Panc1 (cell line): ENCODE measurements at places on chromosomes 16 and 17. TPM values are rescaled to one million over a fixed set of nuclear protein-coding genes. Genes with fewer than 3 reads are reported as not detected.

DNA sequence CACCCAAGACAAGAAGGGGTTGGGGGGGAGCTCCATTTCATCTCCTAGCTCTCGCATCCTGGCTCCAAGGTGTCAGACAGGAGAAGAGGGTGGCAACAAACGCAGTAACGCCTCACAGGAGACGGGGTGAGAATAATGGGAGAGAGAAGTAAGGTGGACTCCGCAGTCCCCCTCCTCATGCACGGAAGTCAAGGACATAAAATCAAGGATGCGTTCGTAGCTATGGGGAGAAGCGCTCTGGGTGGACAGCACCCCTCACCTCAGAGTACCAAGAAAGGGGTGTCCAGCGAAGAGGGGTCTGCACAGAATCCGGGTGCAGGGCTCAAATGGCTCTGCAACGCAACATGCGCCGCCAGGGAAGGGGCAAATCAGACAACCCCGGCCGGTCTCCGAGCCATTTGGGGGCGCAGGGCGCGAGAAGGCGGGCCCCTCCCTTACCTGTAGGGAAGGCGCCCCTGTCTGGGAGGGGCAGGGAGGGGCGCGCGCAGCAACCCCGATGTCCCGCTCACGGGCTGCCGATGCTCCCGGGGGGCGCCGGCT lies 555 bp downstream of the HDAC5 start:
- no peak for DNase-seq

- no peak for DNase-seq
These were observed 91.4 kb downstream of the SYCE1L start for GRCh38 chr16:77290451-77291115.

- no peak for DNase-seq
These were observed 21.4 kb upstream of the JPH3 start for GRCh38 chr16:87580855-87581261.

DNA sequence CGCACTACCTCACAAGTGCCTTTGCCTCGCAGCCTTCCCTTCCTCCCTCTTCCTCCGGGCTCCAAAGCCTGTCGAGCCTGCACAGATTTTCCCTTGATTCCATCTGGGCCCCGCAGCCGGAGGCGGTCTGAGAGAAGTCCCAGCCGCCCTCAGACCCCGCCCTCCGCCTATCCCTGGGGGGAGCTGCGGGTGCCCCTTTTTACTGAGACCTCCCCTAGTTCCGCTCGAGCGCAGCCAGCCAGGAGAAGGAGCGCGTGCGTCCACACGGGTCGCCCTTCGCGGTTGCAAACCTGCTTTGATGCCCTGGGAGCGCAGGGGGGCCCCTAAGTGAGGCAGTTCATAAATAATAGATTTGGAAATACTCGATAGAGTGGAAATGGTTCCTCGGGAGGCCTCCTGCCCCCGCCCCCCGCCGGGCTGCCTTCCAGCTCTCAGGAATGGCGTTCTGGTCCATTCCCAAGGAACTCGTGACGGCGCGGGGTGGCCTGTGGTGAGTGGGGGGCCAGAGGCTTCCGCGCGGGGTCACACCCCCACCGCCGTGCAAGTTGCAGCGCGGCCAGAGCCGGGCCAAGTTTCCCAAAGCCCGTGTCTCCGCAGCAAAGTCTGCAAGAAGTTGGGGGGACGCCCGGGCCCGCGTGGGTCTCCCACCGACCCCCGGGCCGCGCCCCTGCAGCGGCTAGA lies 610 bp downstream of the C16orf74 start:
- DNase-seq = no peak

DNA sequence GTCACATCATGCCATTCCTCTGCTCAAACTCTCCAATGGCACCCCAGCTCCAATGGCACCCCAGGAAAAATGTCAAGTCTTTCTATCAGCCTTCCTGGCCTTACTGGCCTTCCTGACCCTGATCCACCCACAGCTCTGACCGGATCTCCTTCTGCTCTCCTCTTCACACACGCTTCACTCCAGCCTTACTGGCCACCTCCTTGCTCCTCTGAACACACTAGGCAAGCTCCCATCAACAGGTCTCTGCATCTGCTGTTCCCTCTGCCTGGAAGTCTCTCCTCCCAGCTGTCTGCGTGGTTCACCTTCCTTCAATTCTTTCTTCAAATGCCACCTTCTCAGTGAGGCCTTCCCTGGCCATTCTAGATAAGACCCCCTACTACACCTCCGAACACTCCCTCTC lies 43.4 kb downstream of the MYO1D start:
- no peak for DNase-seq

DNA sequence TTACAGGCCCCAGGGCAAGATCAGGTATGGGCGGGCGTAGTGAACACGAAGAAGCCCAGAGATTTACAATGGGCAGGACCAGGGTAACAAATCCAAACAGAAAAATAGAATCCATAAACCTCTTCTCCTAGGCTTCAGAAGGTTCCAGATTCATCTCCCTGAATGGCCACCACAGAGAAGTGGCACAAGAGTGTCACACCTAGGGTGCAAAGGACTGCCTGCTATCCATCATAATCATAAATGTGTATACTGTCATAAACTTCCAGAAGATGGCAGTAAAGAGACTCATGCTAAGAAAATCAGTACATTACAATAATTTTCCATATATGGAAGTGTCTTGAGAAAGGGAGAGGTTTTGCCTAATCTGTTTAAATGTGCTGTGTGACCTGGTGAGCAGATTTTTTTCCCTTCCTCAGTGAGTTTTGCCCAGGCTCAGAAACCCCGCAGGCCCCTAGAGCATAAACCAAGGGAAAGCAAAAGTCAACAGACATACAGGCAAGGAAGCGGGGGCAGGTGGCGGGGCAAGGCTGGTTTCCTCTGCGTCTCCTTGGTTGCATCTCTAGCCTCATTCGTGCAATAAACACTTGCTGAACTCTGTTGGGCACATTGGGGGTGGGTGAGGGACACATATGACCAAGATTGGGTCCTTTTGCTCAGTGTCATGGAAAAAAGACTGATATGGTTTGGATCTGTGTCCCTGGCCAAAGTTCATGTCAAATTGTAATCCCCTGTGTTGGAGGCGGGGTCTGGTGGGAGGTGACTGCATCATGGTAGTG lies 92.0 kb upstream of the CDH5 start:
- DNase-seq = no peak

DNA sequence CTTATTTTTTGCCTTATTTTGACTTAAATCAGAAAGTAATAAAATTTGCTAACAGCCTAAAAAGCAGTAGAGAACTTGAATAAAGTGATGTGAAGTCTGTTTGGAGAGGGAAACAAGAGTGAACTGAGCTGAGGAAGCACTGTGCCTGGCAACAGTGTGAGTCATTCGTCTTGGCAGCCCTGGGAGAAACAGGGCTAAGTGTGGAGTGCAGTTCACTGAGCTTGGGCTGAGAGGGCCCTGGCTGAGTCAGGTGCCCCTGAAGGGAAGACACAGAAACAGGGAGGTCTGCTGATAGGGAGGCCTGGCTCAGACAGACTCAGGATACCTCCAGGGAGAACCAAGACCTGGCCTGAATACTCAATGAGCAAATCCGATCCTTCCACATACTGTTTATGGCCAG lies 132.1 kb downstream of the HS3ST4 start:
- DNase-seq = no peak

GRCh38 chr16:19173649-19174383 lies 5.8 kb downstream of the SYT17 start:
- DNase-seq = no peak

GRCh38 chr17:68399638-68400403 lies 57.5 kb downstream of the WIPI1 start:
- DNase-seq = no peak

DNA sequence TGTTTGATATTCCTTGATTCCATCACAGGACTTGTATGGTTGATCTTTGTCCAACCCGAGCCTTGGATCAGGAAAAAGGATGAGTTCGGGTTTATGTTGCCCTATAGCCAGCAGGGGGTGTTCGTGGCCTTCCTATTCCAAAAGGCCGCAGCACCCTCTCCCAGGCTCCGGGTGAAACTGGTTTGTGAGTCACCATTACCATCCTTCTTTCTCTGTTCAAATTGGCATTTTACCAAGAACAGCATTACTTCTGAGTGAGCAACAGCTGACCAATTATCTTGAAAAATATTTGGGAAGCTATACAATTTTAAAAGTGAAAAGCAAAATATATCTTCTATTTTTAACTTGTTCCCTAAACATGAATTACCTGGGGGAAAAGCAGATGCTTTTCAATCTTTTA lies 24.3 kb upstream of the KRT20 start:
- no peak for DNase-seq

DNA sequence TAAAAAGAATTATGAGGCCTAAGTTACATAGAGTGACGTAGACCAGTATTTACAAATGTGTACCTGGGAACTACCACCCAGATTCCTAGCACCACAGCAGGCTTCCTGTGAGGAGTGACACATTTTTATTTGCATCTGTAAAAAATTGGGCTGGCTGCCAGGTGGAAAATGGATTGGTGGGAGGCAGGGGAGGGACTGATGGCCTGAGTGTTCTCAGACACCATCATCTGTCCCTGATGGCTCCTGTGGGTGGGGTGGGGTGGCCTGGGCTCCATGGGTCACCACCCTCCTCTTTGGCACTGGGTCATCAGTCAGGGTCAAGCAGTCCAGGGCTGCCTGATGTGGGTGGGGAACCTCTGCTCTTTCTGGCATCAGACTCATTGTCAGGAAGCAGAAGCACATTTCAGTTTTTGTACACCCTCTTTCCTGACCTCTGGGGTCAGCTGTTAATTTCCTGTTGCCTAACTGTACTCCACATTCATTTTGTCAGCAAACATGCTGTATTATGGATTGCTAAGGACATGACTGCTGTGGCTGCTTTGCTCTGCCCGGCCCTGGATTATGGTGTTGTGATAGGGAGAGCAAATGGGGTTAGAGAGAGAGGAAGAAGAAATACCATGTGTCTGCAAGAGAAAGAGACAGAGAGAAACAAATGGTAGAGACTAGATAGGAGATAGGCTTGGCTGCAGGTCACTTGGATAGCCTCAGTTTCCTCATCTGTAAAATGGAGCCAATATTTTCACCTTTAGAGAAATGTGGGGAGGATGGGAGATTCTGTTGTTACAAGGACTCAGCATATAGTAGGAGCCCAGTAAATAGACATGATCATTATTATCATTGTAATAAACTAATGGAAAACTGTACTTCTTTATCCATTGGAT lies 11.6 kb upstream of the MFAP4 start:
- no peak for DNase-seq

GRCh38 chr17:33234930-33235685 lies 58.0 kb downstream of the ASIC2 start:
- peak; percentile 60 for DNase-seq

- no peak for DNase-seq
These were observed 108.1 kb downstream of the STX8 start for GRCh38 chr17:9467518-9467917.

GRCh38 chr17:40992666-40993065 lies 1.3 kb downstream of the KRTAP3-3 start:
- no peak for DNase-seq

DNA sequence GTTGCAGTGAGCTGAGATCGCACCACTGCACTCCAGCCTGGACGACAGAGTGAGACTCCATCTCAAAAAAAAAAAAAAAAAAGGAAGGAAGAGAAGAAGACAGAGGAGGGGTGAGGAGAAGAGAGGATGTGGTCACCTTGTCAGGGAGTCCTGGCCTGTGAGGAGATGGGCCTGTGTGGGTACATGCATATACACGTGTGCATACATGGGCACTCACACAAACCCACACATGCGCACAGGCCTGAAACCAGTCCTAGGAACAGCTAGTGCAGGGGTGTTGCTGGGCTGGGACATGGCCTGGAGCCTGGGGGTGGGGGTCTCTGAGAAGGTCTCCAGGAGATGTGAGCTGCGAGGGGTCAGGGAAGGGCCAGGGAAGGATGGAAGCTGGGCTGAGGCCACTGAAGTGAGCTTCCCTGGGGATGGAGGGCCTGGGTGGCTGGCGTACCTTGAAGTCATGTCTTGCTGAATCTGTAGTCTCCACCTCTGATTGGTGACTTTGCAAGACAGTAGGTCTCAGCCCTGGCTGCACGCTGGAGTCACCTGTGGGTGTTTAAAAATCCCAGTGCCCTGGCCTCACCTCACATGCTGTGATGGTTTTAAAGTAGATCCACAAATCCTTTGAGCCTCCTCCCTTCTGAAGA lies 72.4 kb downstream of the MRM1 start:
- no peak for DNase-seq

DNA sequence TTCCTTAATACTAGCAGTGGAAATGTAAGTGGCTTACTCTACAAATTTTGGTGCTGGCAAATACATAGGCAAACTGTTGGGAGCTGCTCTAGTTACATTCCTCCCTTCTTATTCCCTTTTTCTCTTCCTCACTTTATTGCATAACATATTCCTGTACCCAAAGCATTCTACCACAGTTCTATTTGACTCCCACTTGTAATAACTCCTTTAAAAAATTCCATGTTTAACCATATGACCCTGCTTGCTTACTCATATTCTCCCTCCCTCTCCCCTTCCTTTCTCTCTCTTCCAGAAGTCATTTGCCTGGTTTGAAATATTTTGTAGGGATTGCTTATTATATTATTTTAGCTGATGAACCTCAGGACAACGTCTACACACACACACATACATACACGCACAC lies 22.7 kb downstream of the NQO1 start:
- no peak for DNase-seq

TRAPPC1 gene
- total RNA-seq = 154 TPM

CA7 gene
- not detected for total RNA-seq

SMIM36 gene
- not detected for total RNA-seq

PYDC1 gene
- total RNA-seq = not detected

STX1B gene
- total RNA-seq = 3.7 TPM

CDK5R1 gene
- 7.9 TPM for total RNA-seq

KRTAP17-1 gene
- not detected for total RNA-seq

HEATR9 gene
- not detected for total RNA-seq

COX10 gene
- 13.4 TPM for total RNA-seq

CIBAR2 gene
- total RNA-seq = not detected

RAPGEFL1 gene
- total RNA-seq = 6.5 TPM

TLCD2 gene
- total RNA-seq = 7.0 TPM

KRT20 gene
- total RNA-seq = 0.13 TPM
